ENCODE measurements at places on chromosomes 2 and 18.

DNA sequence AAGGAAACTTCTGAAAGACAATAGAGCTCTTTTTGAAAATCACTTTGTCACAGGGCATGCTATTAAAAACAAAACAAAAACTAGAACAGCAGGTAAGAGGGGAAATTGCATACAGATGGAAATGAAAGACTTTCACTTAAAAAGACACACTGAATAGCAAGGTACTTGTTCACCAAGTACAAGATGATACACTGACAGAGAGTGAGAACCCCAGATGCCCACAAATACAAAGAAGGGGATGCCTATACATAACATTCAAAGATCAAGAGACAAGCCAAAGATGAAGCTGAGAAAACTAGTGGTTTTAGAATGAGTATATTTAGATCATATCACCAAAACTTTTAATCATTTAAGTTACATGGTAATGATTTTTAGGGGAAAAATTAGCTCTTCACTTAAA is 60.7 kb downstream of the ASXL2 start:
- DNase-seq, result no peak

DNA sequence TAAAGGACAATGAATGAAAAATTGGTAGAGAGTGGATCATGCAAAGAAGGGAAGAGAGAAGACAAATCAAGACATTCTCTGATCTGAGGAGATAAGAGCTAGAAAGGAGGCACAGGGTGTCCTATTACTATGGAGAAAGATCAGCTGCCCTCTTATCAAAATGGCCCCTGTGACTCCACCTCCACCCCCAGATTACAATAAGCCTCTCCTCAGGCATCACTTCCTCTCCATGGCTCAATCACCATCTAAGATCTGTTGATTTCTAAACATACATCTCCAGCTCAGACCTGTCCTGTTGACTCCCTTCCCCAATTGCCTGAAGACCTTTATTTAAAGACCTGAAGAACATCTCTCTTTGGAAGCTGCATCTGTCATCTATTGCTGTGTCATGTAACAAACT is 43.2 kb downstream of the SP100 start:
- DNase-seq, result no peak

DNA sequence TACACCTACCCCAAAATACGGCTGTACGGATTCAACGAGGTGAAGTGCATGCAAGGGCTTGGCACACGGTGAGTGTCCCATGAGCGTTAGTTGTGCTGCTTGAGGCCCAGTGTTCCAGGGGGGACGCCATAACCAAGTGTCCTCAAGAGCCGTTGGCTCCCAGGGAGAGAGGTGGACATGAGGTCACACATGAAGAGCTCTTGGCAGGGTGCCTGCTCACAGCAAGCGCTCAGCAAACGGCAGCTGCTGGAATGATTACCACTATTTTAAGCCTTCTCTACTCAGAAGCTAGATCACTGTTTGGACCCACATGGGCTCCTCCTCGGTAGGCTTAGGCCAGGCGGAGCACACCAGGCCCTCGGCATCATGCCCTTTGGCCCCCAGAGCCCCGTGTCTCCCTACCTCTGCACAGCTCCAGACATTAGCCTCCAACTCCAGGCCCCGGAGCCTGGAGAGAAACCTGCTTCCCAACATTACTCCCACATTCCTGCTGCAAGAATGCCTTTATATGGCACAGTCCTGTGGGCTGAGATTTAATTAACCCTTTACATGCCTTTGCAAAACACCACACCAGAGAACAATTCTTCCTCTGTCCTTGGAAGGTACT is 68.4 kb upstream of the PPP1CB start:
- DNase-seq, result peak; percentile 75

GRCh38 chr18:8957731-8958130 is 144.8 kb upstream of the NDUFV2 start:
- no peak for DNase-seq

DNA sequence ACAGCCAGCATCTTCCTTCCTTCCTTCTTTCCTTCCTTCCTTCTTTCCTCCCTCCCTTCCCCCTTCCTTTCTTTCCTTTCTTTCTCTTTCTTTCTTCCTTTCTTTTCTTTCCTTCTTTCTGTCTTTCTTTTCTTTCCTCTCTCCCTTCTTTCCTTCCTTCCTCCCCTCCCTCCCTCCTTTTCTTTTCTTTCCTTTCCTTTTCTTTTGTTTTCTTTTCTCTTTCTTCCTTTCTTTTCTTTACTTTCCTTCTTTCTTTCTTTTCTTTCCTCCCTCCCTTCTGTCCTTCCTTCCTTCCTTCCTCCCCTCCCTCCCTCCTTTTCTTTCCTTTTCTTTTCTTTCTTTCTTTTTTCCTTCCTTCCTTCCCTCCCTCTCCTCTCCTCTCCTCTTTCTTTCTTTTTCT is 296.0 kb upstream of the LRRTM4 start:
- no peak for DNase-seq

DNA sequence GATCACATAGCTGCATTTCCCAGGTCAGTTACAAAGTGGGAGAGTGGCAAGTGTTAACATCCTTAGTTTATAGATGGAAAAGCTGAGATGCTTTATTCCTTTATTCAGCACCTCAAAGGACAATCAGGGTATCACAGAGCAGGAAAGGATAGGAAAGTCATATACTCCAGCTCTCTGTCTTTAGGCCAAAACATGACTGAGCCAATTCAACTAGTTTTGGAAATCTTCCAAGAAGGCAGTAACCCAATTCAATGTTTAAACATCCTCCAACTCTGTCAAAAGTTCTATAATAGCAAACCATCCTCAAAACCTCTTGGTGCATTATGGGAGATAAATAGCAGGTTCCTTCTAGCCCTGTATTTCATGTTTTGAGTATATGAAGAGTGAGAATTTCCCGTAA is 25.2 kb downstream of the CASP8 start:
- no peak for DNase-seq

GRCh38 chr2:104786204-104786603 is 67.7 kb upstream of the POU3F3 start:
- no peak for DNase-seq

GRCh38 chr2:235674812-235675211 is 181.0 kb downstream of the AGAP1 start:
- no peak for DNase-seq

DNA sequence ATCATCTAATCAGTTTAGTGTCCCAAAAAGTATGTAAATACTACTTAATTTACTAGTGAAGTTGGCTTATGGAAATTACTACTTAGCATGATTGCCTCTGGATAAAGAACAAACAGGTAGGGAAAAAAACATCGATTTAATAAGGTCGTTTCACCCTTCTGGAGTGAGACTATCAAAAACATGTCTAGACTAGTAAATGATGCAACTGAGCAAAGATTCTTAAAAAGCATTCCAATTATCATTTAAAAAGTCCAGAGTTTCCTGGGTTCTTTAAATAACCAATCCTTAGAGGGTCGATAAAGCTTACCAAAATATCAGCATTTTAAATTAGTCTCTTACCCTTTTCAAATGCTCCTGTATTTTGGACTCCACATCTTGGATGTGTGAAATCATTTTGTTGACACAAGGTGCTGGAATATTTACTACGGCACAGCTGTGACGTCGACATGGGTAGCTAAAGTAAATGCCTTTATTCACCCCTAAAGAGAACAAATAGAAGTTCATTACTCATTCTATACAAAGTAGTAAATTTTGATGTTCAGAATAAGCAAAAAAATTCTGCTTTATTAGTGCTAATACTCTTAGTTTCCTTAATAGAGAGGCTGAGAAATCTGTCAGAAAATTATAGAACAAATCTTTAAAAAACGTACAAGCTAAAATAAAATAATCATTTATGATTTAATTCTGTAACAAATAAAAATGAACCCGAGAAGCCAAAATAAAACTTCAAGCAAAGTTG is 70.6 kb downstream of the CCDC178 start:
- no peak for DNase-seq

GRCh38 chr2:160226367-160226766 is 26.3 kb upstream of the ITGB6 start:
- DNase-seq, result no peak

DNA sequence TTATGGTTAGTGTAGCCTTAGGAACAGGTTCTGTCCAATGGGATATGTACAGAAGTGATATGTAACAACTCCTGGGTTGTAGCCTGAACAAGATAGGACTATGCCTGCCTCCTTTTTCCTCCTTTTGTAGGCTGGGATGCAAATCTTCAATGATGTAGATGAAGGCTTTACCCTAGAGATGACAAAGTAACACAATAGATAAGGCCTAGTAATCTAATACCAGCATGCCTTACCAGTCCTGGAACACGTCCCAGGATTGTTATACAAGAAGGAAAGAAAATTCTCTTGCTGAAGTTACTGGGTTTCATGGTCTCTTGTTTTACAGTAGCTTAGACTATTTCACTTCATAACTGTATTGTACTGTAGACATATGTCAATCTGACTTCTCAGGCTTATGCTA is 192.1 kb downstream of the OTX1 start:
- DNase-seq, result no peak
